ENCODE measurements at places on chromosomes 1 and 21.

- peak; percentile 62 for DNase-seq
Measured at GRCh38 chr1:201020721-201021629, 2.5 kb downstream of the KIF21B start.

DNA sequence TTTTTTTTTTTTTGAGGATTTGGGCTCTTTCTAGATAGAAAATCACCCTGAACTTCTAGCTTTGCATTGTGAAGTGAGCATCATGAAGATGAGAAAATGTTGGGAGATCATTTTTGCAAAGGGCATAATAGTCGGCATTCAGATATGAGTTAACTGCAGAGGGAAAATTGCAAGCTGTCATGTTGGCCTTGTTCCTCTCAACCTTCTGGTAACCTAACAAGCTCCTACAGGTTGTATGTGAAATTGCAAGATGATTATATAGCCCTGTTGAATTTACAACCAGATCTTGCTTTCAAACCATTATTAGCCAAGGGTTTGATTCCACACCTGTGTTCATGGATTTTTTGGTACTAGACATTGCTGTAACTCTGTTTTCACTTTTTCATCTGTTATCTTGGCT lies 2.2 kb downstream of the ELOA start:
- DNase-seq = peak; percentile 55

DNA sequence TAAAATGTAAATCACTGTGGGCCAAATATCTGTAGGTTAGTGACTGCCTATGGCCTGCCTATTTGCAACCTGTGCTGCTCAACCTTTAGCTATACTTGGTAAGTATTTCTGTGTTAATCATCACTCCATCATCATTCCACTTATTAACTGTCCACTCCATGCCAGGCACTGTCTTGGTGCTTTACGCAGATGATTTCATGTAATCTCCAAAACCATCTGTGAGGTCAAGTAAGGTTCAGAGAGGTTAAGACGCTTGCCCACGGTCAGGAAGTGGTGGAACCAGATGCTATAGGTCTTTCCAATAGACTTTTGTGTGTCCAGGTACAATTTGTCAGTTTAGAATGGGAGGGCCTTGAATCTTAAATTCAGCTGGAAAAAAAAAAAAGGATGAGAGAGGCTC lies 10.8 kb upstream of the PHACTR4 start:
- no peak for DNase-seq

DNA sequence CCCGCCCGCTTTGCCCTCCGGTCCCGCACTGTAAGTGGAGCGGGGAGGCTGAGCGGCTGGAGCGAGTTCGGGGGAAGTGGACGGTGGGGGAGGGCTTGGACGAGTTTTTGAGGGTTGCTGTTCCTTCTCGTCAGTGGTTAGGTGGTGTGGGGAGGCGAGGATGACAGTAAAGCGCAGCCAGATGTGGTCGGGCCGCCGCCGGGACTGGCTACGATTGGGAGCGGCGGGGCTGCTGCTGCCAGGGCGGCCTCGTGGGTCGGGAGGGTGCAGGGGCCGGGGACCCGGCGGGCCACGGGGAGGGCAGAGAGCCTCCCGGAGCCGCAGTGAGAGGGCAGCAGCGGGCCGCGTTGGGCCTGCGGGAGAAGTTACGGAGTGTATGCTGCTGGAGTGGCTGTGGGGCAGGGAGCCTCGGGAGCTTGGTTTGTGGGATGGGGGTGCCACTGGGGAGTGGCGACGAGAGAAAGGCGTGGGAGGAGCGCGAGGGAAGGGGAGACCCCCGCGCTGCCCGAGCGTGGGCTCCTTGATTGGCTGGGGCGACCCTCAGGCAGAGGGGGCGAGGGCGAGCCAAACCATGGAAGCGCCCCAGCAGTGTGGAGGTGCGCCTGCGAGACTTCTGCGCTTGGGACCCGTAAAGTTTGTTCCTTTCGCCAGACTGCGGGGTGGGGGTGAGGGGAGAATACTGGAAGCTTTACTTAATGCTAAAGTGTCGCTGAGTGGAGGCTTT lies 2.1 kb downstream of the ADGRL2 start:
- peak; percentile 23 for DNase-seq

DNA sequence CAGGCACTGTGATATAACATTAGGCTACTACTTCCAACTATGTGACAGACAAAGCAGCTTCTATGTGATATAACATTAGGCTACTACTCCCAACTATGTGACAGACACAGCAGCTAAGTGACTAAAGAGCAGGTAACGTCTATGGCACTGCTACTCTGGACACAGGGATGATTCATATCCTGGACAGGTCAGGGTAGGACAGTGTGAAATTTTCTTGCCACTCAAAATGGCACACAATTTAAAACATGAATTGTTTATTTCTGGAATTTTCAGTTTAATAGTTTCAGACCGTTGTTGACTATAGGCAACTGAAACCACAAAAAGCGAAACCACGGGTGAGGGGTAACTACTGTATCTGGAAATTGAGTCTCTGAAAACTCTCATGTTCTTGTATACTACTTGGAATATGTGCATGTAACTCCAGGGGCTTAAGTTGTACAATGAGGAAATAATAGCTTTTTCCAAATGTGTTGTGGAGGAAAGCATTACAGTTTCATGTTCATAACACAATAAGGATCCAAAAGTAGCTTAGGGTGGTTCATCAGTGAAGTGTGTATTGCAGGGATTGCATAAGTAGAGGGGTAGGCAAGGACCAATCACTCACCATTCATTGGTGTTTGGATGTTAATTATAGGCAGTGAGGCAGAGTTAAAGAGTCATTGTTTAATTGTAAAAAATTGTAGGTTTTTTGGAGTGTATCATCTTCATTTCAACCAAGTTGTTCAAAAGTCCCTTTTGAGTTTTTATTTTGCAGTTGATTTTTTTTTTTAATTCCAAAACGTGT lies 5.3 kb downstream of the DTL start:
- no peak for DNase-seq

GRCh38 chr1:62336638-62336994 lies 17.4 kb upstream of the KANK4 start:
- no peak for DNase-seq

DNA sequence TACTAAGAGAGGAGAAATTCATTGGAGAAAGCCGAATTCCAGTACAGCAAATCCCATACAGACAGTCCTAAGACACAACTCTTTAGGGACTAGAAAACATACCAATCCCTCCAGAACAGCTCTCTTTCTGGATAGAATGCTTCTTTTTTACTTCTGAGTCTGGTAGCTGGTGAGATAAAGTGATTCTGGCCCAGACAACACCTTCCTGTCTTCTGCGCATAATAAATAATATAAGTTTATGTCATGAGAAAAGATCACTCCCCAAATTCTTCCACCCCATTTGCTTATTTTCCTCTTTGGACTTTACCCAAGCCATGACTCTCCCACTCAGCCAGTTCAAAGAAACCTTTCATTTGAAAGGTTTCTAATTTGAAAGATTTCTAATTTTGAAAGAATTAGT lies 98.4 kb downstream of the EDEM3 start:
- DNase-seq = no peak

- DNase-seq = no peak
Measured at GRCh38 chr21:42809171-42809570, 70.2 kb downstream of the WDR4 start.

DNA sequence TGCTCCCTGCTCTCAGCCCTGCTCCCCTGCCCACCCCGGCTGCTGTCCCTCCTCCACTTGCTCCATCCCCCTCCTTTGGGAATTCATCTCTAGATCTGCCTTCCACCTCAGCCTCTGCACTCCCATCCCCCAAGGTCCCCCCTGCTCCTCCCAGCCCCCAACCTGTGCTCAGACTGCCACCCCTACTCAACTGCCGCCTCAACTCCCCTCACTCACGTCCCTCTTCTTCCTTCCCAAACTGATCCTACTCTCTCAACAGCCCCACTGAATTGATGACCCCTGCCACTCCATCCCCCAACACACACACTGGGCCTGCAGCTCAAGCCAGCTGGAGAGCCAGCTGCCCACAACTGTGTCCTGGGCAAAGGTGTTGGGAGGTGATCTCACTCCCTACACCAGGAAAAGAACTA lies 15.8 kb upstream of the ETV3L start:
- no peak for DNase-seq

- DNase-seq = no peak
Measured at GRCh38 chr1:218558271-218558810, 213.2 kb downstream of the TGFB2 start.

- DNase-seq = peak; percentile 82
Measured at GRCh38 chr1:233613252-233614172, at the start of gene KCNK1. TSS of gene KCNK1 (plus strand) at chr1:233614106. CDS start at chr1:233614172, 66 bp downstream.

GRCh38 chr1:35186239-35186638 lies 6.7 kb downstream of the SFPQ start:
- DNase-seq = no peak

Data from RWPE1 (cell line).